PC-3 (cell line): ENCODE measurements at places on chromosomes 13 and 19.

- no peaks in the 10 kb centered on the region for H3K27me3 ChIP-seq
- H3K4me3 ChIP-seq, result no peak overlapping the region
- H3K27ac ChIP-seq, result no peak overlapping the region
These were observed 172.2 kb downstream of the DNAJC15 start for GRCh38 chr13:43195551-43195950.

DNA sequence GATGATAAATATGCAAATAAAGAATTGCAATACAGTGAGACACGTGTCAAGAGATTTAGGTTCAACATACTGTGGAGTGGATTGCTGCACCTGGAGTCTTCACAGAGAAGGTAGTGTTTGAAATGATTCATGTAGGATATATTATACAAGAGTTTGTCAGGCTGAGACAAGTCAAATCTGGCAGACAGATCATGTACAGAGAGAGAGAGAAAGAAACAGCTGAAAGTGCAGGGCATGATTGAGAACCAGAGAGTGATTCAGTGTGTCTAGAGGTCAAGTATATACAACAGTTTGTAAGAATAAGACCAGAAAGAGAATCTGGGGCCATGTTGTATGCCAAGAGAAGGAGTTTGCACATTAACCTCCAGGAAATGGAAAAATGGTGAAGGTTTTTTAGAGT is 2.1 kb upstream of the VWA8 start:
- H3K27me3 ChIP-seq, result no peaks in the 10 kb centered on the region
- no peak overlapping the region for H3K4me3 ChIP-seq
- H3K4me1 ChIP-seq, result peaks cover 19% of the 10 kb centered on the region
- DNase-seq, result no peak

DNA sequence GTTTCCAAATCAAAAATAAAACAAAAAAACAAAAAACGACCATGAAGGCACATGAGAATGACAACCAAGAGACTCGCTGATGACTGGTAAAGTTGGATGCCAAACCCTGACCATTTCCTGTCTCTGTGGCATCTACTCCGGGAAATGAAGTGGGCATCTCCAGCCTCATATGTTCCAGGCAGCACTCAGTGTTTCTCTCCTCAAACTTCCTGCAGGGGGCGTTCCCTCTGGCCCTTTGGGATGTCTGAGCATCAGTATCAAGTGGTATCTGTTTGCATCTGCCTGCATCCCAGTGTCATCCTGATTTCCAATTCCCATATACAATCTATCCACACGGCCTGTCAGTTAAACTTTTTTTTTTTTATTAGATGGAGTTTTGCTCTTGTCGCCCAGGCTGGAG is 9.8 kb upstream of the SIGLEC12 start:
- H3K36me3 ChIP-seq, result no peaks in the 10 kb centered on the region
- H3K4me1 ChIP-seq, result no peaks in the 10 kb centered on the region
- H3K27me3 ChIP-seq, result peaks cover 47% of the 10 kb centered on the region

- DNase-seq, result no peak
- H3K36me3 ChIP-seq, result no peaks in the 10 kb centered on the region
- H3K27ac ChIP-seq, result no peak overlapping the region
- H3K4me1 ChIP-seq, result peaks cover 10% of the 10 kb centered on the region; the same call in 1 of the 2 replicates
These were observed 105.1 kb downstream of the DNAJC15 start for GRCh38 chr13:43128504-43128961.

DNA sequence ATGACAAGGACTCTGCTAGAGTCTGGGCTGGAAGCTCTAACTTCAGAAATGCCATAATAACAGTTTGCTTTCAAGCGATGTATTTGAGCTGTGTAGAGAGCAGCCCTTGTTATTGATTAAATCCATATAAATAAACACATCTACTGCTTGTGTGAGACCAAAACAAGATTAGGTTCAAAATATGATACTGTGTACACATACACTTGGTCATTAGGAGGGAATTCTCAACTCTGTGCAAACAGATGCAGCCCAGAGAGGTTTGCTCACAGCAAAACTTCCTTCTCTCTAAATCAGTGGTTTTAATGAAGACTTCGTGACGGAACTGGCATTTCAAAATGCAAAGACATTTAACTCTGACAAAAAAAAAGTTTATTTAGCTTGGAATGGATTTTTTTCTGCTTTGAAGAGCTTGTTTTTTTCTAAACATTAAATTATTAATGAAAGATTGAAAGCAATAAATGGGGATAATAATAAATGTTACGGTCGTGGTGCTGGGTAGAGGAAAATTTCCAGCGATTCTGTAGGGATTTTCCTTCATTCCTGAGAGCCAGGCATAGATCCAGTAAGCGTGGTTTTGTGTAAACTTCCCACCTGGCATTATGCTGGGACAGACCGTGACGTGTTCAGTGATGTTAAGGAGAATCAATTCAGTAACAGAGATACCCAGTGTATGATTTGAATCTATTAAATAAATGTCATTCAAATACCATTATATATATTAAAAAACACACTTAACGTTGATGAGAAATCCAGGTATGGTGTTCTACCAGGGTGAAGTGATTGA is 213.7 kb downstream of the TEX29 start:
- H3K4me3 ChIP-seq, result no peak overlapping the region
- no peak overlapping the region for H3K27ac ChIP-seq
- no peak for DNase-seq
- H3K4me1 ChIP-seq, result no peaks in the 10 kb centered on the region
- no peaks in the 10 kb centered on the region for H3K36me3 ChIP-seq

- peaks cover 48% of the 10 kb centered on the region for H3K27me3 ChIP-seq
- H3K36me3 ChIP-seq, result no peaks in the 10 kb centered on the region
- H3K4me3 ChIP-seq, result no peak overlapping the region
These were observed 6.5 kb downstream of the FLT3 start for GRCh38 chr13:28093881-28094280.

GRCh38 chr13:65470781-65471180 is 1759.4 kb downstream of the PCDH9 start:
- no peak for DNase-seq
- H3K4me1 ChIP-seq, result no peaks in the 10 kb centered on the region
- H3K4me3 ChIP-seq, result no peak overlapping the region
- no peaks in the 10 kb centered on the region for H3K27me3 ChIP-seq

DNA sequence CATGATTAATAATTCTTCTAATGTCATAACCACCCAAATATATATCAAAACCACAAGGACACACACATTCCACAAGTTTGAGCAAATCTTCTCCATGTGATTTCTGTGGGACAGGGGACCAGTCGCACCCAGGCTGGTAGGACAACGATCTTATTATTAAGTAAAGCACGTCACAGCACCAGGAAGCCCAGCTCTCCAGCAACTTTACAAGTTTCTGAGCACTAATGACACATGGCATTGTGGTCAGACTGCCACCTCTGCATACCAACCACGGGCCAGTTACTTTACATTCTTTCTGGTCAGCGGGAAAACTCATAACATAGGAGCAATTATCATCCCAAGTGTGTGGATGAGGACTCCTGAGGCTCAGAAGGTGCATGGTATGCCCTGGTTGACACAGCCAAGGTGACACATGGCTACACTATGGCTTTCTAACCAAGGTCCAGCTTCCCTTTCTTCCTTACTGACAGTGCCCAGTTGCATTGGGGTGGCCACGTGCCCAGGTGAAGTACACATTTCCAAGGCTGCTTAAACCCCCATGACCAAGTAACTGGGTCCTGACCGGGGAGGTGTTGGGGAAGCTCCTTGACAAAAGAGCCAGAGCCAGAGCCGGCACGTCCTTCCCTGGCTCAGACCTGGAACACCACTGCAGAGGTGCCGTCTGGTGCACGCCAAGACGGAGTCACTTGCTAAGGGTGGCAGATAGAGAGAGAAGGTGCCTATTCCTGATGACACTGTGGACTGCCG is 27.4 kb downstream of the LATS2 start:
- 0 out of 2 replicates have a peak overlapping the region, but pooled peaks have one; percentile 13 for H3K4me3 ChIP-seq
- no peaks in the 10 kb centered on the region for H3K27me3 ChIP-seq
- H3K4me1 ChIP-seq, result peaks cover 31% of the 10 kb centered on the region

- no peaks in the 10 kb centered on the region for H3K36me3 ChIP-seq
- peaks cover 66% of the 10 kb centered on the region for H3K27me3 ChIP-seq
- no peak overlapping the region for H3K27ac ChIP-seq
- DNase-seq, result no peak
- no peak overlapping the region for H3K4me3 ChIP-seq
- H3K4me1 ChIP-seq, result no peaks in the 10 kb centered on the region
These were observed 95.7 kb downstream of the SLC10A2 start for GRCh38 chr13:102970542-102970941.

GRCh38 chr19:41478875-41479756 is 36.2 kb downstream of the ERICH4 start:
- H3K27ac ChIP-seq, result no peak overlapping the region
- no peaks in the 10 kb centered on the region for H3K4me1 ChIP-seq
- H3K27me3 ChIP-seq, result peaks cover 52% of the 10 kb centered on the region
- DNase-seq, result no peak

DNA sequence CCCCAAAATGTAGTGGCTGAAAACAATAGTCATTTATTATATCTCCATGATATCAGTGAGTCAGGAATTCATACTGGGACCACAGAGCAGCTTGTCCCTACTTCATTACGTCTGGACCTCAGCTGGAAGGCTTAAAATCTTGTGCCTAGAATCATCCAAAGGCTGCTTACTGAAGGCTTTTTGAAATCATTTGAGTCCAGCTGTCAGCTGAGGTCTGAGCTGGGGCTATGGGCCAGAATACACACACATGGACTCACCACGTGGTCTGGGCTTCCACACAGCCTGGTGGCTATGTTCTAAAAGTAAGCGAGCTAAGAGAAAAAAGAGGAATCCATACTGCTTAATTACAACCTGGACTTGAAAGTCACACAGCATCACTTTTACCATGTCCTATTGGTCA is 209.2 kb downstream of the KCTD12 start:
- H3K4me3 ChIP-seq, result no peak overlapping the region
- H3K4me1 ChIP-seq, result no peaks in the 10 kb centered on the region
- DNase-seq, result no peak
- H3K27me3 ChIP-seq, result peaks cover 3% of the 10 kb centered on the region; the same call in 1 of the 2 replicates

DNA sequence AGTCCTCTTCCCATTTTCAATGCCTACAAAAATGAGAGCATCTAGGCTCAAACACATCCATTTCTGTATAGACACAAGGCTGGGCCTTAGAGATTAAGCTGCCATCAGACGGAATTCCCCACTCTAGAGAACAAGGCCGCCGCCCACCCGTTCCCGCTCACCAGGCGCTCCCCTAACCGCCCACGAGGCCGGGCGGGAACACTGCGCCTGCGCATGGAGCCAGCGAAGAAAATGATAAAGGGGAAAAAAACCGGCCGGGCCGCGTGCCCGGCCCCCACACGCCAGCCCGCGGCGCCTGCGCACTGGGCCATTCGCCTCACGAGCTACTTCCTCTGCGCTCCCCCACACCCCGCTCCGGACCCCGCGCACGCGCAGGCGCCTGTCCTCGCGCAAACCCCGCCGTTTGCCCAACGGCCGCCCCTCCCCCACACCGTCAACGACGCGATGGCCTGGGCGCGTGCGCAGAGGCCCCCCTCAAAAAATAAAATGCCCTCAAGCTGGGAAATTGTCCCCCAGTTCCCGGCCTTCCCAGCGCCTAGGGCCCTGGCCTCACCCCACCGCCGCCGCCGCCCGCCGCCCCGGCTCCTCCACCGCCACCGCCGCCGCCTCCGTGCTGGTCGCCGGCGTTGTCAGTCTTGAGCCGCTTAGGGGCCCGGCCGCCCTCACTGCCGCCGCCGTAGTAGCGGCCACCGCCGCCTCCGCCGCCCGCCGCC is 483 bp downstream of the HNRNPL start:
- peak; percentile 94 for DNase-seq
- H3K27me3 ChIP-seq, result no peaks in the 10 kb centered on the region
- H3K4me3 ChIP-seq, result peak overlapping the region; percentile 83
- peaks cover 28% of the 10 kb centered on the region for H3K4me1 ChIP-seq

DNA sequence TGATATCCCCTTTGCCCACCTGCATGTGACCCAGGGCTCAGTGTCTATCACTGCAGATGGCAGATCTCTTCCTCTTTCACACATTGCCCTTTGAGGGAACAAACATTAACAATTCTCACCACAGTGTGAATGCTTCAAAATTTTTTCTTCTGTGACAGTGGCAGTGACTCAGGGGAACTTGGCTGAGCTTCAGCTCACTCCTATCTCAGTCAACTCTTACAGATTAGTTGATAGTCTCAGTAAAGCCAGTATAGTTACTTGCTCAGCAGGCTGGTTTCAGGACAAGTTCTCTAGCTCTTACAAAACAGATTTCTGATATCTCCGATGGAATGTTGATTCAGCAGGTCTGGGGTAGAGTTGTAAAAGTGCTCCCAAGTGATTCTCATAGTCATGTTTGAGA is 166.9 kb downstream of the DLEU7 start:
- H3K27me3 ChIP-seq, result no peaks in the 10 kb centered on the region
- H3K4me3 ChIP-seq, result no peak overlapping the region
- H3K4me1 ChIP-seq, result peaks cover 39% of the 10 kb centered on the region
- peak overlapping the region; percentile 47 for H3K27ac ChIP-seq
- peak; percentile 66 for DNase-seq
